ENCODE measurements at places on chromosomes 6 and 20.

DNA sequence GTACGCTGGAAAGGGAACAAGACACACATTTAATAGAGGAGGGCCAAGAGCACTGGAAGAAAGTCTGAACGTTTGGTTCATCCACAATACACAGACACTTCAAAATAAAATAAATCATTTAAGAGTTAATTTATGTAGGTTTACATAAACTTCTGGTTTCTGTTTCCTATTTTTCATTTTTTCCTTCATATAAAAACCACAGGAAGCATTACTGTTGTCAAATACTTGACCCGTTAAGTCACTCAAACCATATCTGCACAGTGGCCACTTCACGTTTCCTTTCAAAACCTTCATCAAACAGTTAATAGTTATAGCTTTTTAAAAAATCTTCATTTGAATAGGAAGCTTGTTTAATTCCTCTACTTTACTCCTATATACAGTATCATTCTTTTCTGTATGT lies 257.6 kb upstream of the THEMIS start:
- no peak for DNase-seq

DNA sequence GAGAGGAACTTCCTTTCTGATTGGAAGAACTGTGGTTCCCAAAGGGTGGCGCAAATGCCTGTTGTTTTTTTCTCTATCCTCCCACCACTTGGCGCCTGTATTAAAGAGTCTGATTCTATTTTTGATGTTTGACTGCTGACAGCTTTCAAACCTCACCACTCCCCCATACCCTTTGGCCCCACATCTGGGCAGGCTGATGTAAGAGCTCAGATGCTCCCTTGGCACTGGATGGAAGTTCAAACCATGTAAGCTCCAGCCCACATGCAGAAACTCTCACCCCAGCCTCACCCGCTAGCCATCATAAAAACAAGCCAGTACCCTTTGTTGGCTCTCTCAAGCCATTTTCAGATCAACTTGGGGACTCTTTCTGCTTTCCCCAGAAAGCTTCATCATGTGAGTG lies 20.0 kb upstream of the TMEM14A start:
- no peak for DNase-seq

- no peak for DNase-seq
These were observed 47.7 kb downstream of the GJA10 start for GRCh38 chr6:89941763-89942497.

- DNase-seq: no peak
These were observed 181.4 kb downstream of the GMPR start for GRCh38 chr6:16419636-16420336.

DNA sequence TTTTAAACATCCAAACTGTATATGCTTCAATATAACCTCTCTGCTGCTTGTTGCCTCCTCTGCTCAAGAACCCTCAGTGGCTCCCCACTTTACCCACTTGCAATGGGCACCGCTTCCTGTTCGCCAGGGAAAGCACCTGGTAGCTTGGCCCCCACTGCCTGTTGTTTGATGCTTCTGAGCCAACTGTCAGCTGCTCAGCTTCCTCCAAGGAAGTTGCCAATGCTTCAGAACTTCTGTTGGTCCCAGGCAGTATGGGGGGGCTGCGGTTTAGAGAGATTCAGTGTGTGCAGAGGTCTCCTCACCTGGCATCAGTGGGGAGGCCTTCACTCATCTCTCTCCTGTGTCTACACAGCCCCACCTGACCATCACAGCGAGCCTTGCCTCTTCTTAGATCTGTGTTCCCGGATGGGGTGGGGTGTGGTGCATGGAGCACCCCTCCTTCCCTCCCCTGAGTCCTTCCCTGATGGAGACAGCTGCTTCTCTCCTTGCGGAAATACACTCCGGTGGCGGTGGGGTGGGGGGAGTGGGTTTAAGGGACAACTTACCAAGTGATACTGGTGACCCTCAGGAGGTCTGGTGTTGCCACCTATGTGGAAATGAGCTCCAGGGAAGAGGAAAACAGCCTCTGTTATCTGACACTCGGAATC lies 308.1 kb downstream of the CDH26 start:
- no peak for DNase-seq

GRCh38 chr20:39986173-39986904 lies 702.7 kb downstream of the MAFB start:
- DNase-seq: peak; percentile 78

DNA sequence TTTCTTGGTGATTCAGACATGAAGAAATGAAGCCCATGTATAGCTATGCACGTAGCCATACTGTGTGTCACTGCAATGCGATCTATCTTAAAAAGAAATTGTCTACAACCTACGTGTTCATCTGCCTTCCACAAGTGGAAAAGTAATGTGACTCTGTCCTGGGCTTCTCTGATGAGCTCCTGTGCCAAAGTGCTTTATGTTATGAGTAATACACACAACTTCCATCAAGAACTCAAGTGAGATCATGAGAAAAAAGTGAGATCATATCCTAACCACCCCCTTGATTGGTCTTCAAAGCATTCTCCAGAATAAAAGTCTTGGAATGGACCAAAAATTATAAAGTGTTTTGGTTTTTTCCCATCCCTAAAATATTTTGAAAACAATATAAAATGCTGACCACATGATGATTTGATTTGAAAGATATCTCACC lies 114.3 kb downstream of the DST start:
- no peak for DNase-seq

GRCh38 chr6:139016337-139017213 lies 12.0 kb upstream of the ABRACL start:
- peak; percentile 21 for DNase-seq

All from neural progenitor cell (in vitro differentiated cells).